ENCODE measurements at places on chromosomes 3 and 15.

- no peak for DNase-seq
These were observed 146.5 kb upstream of the MEIS2 start for GRCh38 chr15:37246856-37247255.

DNA sequence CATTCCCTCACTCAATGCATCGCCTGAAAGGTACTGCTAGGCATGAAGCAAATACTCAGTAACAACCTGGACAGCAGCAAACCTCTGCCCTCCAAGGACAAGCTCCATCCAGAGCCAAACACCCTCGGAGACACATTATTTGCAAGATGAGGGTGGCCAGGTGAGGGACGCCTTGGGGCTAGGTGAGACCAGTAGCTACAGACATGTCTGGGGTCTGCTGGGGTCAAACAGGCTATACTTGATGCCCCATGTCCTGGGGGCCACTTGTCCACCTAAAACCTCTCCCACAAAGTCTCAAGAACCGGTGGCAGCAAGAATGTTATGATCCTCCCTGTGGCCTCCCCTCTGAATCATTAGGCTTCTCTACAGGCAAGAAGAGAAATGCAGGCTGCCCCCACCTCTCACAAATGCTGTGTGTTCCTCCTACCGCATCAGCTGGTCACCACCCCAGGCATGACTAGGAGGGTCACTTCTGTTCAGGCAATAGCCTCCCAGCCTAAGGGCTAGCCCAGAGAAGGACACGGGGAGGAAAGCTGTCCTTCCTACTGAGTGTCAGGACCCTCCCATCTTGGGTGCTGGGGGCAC lies 54.3 kb downstream of the TBC1D2B start:
- no peak for DNase-seq

GRCh38 chr3:70597312-70597711 lies 284.9 kb upstream of the MDFIC2 start:
- DNase-seq, result no peak

GRCh38 chr3:194944526-194944925 lies 258.8 kb downstream of the FAM43A start:
- no peak for DNase-seq

GRCh38 chr15:42575188-42576039 lies at the start of gene STARD9:
Gene STARD9, plus strand, starts transcription at chr15:42575606. Its CDS starts 110 bp downstream, at chr15:42575716.
- DNase-seq, result peak; percentile 98

- DNase-seq, result no peak
These were observed 28.1 kb downstream of the BCL2A1 start for GRCh38 chr15:79942741-79943481.

Data from NCI-H1436 (cell line).